ENCODE measurements at places on chromosomes 7 and 10. TPM values are rescaled to one million over a fixed set of nuclear protein-coding genes. Genes with fewer than 3 reads are reported as not detected.
A peak's percentile ranks its signal among the peaks of the same experiment; 100 is the strongest.

The ASNS gene
- total RNA-seq = 155 TPM

The MBL2 gene
- total RNA-seq = not detected

DNA sequence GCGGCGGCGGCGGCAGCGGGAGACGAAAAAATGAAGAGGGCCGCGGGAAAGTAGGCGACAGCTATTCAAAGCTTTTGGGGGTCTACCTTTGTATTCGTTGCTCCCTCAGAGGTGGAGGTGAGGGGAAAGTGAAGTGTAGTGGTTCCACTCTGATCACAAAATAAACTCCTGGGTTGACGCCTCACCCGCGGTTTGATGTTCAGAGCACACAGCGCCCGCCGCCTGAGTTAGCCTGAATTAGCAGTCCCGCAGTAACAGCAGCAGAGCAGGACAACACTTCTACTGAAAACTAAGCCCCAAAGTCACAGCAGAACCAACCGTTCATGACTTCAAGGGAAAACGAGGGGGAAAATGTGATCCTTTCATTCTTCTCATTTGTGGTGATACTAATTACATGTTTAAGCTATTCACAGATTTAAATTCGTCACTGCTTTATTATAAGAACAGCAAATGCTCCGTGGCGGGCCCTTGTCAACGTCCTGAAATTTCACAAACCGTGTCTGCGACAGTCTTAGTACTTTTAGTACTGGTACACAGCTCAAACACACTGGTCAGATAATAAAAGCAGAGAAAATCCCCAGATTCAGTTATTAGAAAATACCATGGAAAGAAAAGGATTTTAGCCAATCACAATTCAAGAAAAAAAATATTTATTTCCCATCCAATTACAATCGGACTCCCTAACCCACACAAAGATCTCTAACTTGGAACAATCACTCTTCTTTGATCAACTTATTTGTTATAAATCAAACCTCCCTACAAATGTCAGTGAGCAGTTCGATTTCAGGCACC, 563 bp upstream of the JMJD1C start:
- DNase-seq = peak; percentile 58
- peak overlapping the region; percentile 96 for H3K4me3 ChIP-seq
- H3K4me1 ChIP-seq = peaks cover 8% of the 10 kb centered on the region
- no peaks in the 10 kb centered on the region for H3K27me3 ChIP-seq

GRCh38 chr10:132054564-132054963, 11.2 kb upstream of the JAKMIP3 start:
- H3K27ac ChIP-seq = no peak overlapping the region
- no peaks in the 10 kb centered on the region for H3K36me3 ChIP-seq
- no peaks in the 10 kb centered on the region for H3K4me1 ChIP-seq
- H3K4me3 ChIP-seq = no peak overlapping the region
- no peaks in the 10 kb centered on the region for H3K27me3 ChIP-seq

DNA sequence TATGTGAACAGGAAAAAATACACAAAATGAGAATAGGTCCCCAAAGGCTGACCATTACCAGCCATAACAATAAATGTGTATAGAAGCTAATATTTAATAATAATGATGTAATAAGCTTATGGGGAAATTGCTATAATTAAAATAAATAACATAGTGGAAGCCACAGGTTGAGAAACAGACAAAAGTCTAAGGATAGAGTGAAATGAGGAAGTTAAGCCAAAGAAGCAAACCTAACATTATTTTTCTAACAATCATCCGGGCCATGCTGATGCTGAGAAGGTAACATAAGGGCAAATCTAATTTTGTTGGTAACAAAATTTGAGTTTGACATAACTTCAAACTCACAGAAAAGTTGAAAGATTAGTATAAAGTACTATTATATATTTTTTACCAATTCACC, 115.9 kb downstream of the MICU1 start:
- no peak for DNase-seq
- H3K27me3 ChIP-seq = no peaks in the 10 kb centered on the region
- H3K4me1 ChIP-seq = no peaks in the 10 kb centered on the region
- no peak overlapping the region for H3K27ac ChIP-seq

GRCh38 chr10:110790913-110791506, 80.7 kb upstream of the PDCD4 start:
- H3K27ac ChIP-seq = no peak overlapping the region
- DNase-seq = no peak
- H3K4me3 ChIP-seq = no peak overlapping the region
- no peaks in the 10 kb centered on the region for H3K36me3 ChIP-seq

DNA sequence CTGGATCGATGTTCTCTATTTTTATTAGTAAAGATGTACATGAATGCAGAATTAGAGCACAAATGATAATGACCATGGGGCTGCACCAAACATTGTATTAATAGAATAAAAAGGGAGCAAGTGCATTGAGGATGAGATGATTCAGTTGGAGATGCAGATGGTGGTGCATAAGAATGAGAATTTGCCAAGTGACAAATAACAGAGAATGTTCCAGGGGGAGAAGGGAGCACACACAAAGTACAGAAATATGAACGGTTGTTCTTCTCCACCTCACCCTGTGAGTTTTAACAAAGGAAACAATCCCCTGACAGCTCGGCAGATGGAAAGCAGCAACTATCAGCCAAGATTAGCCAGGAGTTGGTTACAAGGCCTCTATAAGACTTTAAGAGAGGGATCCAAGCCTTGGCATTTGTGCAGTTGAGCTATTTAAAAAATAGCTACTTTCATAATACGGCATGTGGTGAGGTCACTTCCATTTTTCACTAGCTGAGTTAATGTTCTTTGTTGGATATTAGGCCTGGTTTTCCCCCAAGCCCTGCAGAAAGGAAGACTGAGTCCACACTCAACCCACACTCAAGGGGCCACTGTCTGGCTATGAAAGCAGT, 462.5 kb downstream of the TNS3 start:
- DNase-seq = no peak
- no peaks in the 10 kb centered on the region for H3K36me3 ChIP-seq
- H3K27me3 ChIP-seq = no peaks in the 10 kb centered on the region
- no peaks in the 10 kb centered on the region for H3K4me1 ChIP-seq
- no peak overlapping the region for H3K27ac ChIP-seq

Data from astrocyte (in vitro differentiated cells and primary cell).